Breast epithelium (tissue), 4 donors: ENCODE measurements at places on chromosomes 12 and 14.

- no peak for DNase-seq
These were observed 43.6 kb downstream of the FBRSL1 start for GRCh38 chr12:132533584-132533958.

- DNase-seq, result no peak
These were observed 755 bp upstream of the PTPN6 start for GRCh38 chr12:6950401-6950801.

- no peak for DNase-seq
These were observed 2.3 kb downstream of the ANKRD9 start for GRCh38 chr14:102507081-102507856.

DNA sequence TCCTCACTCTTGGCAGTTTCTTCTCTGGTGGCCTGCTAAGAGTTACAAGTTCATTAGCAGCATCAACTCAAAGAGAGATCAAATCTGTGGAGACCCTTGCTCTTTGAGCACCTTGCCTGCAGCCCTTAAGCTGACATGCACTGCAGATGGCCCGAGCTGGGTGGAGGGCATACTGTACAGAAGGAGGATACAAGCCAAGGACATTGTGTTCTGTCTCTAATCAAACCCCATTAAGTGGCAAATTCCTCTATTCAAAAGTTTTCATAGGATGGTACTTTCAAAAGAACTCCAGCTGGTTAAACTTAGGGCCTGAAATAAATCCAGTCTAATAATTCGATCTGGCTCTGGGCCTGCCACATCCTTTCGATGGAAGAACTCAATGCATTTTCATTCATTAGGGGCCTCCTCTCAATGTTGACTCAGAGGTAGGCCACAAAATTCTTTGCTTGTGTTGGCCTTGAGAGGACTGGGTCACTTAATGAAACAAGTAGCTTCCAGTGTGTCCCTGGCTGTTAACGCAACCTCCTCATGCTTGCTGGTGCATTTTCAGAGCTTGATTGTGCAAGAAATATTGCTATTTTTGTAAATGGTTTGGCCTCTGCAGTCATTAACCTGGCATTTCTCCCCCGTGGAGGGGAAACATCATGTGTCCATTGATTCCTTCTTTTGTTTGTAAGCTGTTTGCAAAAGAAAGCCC lies 318.2 kb downstream of the NUAK1 start:
- peak; percentile 77 for DNase-seq

DNA sequence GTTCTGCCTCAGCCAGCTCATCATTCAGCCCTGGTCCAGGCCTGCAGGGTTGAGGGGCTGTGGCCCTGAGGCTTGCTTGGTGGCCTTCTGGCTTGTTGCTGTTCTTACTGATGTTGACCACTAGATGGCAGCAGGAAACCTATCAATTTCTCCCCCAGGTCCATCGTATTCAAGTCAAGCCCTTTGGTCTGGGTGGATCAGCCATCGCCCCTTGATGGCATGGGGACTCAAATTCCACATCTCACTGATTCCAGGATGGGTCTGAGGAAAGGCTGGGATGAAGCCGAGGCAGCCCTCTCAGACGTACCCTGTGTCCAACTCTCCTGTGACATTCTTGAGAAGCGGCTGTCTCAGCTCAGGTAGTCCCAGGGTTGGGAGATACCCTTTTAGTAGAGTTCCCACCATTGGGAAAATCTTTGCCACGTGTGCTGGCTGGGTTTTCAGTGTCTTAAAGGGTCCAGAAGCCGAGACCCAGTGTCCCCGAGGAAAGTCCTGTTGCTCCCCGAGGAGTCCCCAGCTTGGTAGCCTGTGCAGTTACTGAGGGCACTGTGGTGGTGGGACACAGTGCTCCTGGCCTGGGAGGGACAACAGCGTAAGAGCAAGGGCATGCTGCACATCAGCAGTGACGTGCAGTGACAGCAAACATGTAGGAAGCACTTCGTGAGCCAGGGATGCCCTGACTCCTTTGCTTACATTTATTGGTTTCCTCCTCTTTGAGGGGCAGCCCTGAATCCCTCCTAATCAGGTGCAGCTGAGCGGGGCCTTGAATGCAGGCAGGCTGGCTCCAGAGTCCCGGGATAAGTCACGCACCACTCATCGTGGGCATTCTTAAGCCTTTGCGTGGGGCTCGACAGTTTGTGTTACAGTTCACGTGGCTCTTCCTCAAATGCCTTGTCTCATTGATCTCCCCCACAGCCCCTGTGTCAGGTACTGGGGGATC lies 58.6 kb downstream of the TSPAN9 start:
- DNase-seq, result no peak

DNA sequence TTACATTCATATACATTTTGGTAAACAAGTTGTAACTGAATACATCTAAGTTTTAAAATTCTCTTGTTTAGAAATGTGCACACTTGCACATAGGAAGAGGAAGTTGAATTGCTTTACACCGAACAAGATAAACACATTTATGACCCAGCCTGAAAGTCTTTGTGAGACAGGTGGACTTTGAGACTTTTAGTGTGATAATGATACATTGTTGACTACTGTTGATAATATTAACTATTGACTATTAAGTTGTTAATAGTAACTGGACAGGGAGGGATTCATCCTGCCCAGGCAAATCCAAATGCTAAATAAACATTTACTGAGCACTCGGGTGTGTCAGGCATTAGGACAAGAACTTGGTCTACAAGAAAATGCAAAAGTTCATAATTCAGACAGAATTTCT lies 68.0 kb downstream of the AVPR1A start:
- no peak for DNase-seq

DNA sequence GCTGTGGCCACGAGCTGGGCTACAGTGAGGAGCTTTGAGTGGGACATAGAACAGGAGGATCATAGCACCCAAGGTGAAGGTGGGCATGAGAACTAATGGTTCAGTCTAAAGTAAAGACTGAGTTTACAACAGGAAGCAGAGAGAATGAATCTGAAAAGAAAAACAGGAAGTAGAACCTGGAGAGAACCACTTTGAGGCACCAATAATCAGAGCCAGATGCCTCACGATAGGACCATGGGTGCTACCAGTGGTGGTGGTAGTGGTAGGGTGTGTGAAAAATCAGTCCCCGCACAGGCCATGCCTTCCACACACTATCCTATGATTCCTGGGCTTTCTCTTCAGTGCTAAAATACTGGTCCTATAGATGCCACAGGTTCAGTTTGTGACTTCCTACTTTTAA lies 293.6 kb downstream of the AKAP6 start:
- no peak for DNase-seq

- DNase-seq, result no peak
These were observed 113.4 kb upstream of the RESF1 start for GRCh38 chr12:31845613-31846322.

DNA sequence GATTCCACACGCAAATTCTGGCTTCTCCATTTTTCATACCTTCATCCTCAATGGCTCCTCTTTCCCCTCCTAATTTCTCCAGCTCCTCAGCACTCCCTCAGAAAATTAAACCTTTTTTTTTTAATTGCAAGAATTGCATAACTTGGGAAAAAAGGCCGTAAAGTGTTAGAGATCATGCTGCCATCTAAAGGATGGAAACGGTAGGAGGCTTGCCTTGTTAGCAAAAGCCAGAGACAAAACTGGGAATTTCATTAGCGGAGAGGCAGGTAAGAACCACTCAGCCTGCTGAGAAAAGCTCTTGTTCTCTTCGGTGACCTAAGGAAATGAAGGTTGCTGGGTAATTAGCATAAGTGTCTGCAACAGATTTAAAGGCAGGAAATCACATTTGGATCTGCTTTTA lies 204.3 kb downstream of the AEBP2 start:
- no peak for DNase-seq

GRCh38 chr12:12503384-12504078 lies 59.1 kb downstream of the DUSP16 start:
- no peak for DNase-seq

GRCh38 chr14:104776961-104777807 lies 18.4 kb downstream of the AKT1 start:
- no peak for DNase-seq

- no peak for DNase-seq
These were observed 6.0 kb upstream of the SLC24A4 start for GRCh38 chr14:92316937-92317336.

DNA sequence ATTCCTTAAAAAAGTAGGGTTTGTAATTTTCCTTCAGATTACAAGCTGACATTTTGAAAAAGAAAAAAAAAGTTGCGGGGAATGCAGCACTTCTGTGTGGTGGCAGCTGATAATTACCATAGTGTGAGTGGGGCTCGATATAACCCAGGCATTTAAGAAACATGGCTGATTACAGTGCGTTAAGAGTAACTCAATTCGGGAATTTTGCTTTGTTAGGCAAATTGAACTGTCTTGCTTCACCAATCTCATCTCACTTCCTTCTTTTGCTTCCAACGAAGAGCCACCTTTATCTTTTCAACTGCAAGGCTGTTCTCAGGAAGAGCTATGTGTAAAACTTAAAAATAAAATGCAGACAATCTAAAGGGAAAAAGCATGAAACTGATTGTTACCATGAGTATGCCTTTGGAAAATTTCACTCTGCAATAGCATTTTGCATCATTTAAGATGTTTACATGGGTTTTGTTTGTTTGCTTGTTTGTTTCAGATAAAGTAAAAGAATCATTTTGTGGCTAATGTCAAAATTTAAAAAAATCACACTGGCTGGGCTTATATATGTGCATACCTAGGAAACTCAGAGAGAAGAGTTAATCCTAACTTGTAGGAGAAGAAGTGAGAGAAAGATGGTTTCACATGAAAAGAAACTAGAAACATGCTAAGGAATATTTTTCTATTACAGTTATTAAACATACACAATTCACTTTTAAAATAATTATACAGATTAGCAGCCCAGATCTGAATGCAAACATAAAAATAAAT lies 295.9 kb upstream of the ATP2B1 start:
- no peak for DNase-seq

- DNase-seq, result no peak
These were observed 21.4 kb upstream of the VSX2 start for GRCh38 chr14:74217672-74218448.

DNA sequence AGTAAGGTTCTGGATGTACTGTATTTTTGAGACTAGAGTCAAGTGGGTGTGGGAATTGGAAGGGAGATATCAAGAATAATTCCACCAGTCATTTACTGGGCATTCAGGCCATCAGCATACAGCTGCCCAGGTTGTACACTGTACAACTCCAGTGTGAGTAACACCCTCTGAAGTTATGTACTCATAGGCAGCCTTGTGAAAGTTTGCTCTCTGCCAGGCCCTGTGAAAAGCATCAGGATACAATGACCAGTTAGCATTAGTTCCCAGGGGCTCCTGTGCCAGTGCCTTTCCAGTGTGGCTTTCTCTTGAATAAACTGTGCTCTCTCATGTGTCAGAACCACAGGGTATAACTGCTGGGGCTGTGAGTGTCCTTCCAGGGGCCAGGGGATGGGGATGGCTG lies 89.7 kb downstream of the LGMN start:
- DNase-seq, result no peak

- no peak for DNase-seq
These were observed 172.2 kb downstream of the PTPRO start for GRCh38 chr12:15494329-15495046.

DNA sequence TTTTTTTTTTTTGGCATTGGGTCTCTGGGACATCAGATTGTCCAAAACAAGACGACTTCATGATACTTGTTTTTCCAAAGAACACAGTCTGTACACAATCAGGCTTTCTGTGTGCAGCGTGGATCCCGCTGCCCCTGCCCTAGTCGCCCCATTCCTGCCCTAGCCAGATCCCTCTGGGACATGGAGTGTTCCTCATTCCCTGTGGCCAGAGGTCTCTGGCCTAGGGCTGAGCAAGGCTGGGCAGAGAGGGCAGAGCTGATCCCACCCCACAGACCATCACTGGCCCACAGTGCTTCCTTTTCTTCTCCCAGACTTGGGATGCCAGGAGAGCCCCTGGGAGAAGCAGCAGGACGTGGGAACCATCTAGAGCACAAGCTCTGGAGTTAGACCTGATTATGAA lies 20.9 kb upstream of the EIF2B2 start:
- no peak for DNase-seq

DNA sequence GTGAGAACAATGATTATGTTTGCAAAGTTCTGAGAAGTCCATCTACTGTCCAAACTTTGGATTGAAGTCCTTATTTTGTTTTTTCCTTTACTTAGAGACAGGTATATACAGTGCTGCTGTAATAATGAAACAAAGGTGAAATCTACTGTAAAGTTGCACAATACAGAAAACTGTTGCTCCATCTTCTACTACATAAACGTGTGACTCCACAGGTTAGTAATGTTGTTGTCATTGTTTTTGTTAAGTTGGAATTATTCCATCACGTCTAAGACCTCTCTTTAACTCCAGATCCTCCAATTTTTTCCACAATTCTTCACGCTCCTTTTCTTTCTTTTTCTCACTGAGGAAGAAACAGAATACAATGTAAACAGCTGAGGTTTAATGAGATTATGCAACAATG lies 57.0 kb upstream of the GPHB5 start:
- no peak for DNase-seq

DNA sequence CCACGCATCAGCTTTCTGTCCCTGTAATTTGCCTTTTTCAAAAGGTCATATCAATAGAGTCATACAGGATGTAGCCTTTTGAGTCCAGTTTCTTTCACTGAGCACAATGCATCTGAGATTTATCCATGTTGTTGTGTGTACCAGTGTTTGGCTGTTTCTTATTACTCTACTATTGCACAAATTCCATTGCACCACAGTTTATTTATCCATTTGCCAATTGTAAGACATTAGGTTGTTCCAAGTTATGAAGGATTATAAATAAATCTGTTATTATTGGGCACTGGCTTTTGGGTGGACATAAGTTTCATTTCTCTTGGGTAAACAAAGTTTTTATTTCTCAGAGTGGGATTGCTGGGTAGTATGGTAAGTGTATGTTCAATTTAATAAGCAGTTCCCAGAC lies 68.3 kb upstream of the TBPL2 start:
- DNase-seq, result no peak

- no peak for DNase-seq
These were observed 457.1 kb upstream of the TBX3 start for GRCh38 chr12:115140981-115141655.

GRCh38 chr12:96399120-96399918 lies 920 bp downstream of the CDK17 start:
- DNase-seq, result peak; percentile 63

DNA sequence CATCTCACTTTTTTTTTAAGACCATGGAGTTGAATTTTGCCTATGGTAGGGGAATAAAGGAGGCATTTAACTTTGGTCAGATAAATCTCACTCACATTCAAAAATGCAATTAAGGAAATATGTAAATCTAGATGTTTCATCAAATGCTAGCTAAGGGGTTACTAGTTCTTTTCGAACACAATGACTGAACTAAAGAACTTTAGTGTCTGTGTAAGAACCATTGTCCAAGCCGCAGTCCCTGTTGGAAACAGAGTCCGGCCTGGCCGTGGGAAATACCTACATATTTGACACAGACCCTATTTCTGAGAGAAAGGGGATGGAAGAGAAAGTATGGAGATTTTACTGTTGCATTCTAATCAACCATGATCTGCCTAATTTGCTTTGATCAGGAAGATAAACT lies 17.4 kb downstream of the LGR5 start:
- DNase-seq, result no peak
